ENCODE measurements at places on chromosomes 6 and 20.

DNA sequence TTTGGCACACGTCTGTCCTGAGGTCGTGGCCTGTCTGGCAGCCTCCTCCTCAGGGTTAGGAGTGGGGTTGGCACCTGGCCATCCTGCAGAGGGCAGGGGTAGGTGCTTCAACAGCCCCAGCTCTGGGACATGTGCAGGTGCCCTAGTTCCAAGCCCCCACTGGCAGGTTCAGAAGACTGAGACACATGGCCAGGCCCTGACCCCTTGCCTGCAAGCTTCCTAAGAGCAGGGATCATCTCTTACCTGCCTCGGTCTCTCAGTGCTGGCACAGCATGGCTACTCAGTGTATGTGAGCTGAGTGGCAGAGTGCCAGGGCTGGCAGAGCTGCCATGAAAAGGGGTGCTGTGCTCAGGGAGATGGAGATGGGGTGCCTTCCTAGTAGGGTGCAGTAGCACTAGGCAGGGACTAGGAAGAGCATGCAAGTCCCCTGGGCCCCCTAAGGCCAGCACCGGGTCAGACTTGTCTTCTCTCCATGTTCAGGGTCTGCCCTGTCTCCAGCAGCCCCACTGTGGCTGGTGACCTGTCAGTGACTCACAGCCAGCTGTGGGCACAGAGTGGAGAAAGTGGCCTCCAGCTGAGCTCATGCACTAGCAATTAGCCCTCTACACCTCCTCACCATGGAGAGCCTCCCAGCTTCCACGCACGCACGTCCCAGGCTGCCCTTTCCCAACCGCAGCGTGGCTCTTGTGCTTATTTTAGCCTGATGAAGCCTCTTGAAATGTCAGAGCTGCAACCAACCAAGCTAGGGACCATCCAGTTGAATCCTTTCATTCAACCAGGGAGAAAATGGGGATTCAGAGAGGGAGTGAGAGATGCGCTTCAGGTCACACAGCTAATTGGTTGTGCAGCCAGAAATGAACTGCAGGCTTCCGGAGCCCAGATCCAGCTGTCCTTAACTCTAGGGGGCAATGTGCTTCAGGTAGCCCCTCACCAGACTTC is 116.6 kb downstream of the MRPL14 start:
- no peak for DNase-seq

DNA sequence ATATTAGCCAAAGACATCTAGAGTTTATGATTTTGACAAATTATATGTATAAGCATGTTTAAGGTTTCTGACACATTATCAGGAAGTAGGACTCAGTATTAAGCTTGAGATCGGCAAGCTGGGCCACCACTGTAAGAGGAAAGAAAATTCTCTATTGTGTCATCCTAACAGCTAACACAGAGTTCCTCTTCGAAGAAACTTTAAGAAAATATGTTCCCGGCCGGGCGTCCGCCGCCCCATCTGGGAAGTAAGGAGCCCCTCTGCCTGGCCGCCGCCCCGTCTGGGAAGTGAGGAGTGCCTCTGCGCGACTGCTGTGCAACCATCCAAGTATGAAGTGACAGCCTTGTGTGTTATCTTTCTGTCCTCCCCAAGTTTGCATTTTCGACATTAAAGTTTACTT is 23.0 kb downstream of the USP49 start:
- no peak for DNase-seq

GRCh38 chr6:88548891-88549505 is 382.9 kb upstream of the CNR1 start:
- DNase-seq = no peak

GRCh38 chr20:13355411-13355810 is 134.3 kb downstream of the ISM1 start:
- DNase-seq = no peak

GRCh38 chr6:137678451-137678850 is 184.3 kb upstream of the OLIG3 start:
- DNase-seq = no peak

DNA sequence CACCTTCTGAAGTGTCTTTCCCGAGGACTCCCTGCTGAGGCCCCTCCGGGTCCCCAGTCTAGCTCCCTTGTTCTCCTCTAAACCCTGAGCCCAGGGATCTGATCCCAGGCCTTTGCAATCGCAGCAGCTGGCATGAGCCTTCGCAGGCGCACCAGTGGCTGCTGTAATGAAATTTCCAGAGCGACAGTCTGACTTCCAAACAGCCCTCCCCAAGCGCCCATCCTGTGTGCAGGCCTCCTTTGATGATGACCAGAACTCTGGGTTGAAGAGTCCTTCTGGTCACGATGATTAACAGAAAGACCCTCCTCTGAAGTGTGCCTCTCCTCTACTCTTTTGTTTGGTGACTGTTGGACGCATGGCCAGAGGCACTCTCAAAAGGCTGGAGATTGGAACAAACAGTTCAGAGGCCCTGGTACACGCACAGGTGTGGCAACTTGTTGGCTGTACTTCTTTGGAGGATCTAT is 89.1 kb upstream of the MPC1 start:
- DNase-seq = no peak

- DNase-seq = peak; percentile 24
Observed at GRCh38 chr6:33607784-33608161, 13.3 kb upstream of the ITPR3 start.

- peak; percentile 14 for DNase-seq
Observed at GRCh38 chr6:2196079-2196679, 49.2 kb downstream of the GMDS start.

GRCh38 chr20:38790200-38791053 is 15.1 kb upstream of the PPP1R16B start:
- DNase-seq = no peak

- DNase-seq = no peak
Observed at GRCh38 chr6:156534594-156534993, 242.6 kb upstream of the ARID1B start.

GRCh38 chr20:47167846-47168245 is 188.7 kb downstream of the ZMYND8 start:
- DNase-seq = no peak

GRCh38 chr20:15895560-15896084 is 677.6 kb downstream of the KIF16B start:
- DNase-seq = no peak

GRCh38 chr6:113317891-113318574 is 539.1 kb upstream of the MARCKS start:
- DNase-seq = no peak

- no peak for DNase-seq
Observed at GRCh38 chr6:154458565-154459470, 51.7 kb downstream of the CNKSR3 start.

- no peak for DNase-seq
Observed at GRCh38 chr20:63381781-63382431, 20.8 kb upstream of the CHRNA4 start.

- no peak for DNase-seq
Observed at GRCh38 chr6:113819169-113819830, 37.8 kb upstream of the MARCKS start.

DNA sequence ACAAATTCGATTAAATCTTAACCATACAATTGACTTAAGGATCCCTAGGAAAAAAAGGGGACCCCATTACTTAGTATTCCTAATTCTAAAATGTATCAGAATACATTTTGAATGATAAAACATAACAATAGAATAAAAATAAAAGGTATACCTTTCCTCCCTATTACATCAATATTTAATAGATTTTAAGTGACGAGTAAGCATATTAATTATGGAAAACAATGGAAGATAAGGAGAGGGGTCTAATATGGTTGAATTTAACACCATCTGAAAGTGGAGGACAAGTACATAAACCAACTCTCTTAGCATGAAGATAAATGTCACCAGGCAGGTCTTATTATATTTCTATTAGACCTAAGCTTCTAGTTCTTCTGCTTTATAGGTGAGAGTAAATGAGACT is 232.1 kb downstream of the HAO1 start:
- no peak for DNase-seq

GRCh38 chr20:50710492-50711063 is 19.2 kb upstream of the RIPOR3 start:
- no peak for DNase-seq

- no peak for DNase-seq
Observed at GRCh38 chr20:43916881-43917371, 2.3 kb downstream of the TOX2 start.

GRCh38 chr20:55974491-55975202 is 30.7 kb downstream of the CBLN4 start:
- no peak for DNase-seq

- no peak for DNase-seq
Observed at GRCh38 chr20:43536817-43537440, 21.9 kb upstream of the SGK2 start.

DNA sequence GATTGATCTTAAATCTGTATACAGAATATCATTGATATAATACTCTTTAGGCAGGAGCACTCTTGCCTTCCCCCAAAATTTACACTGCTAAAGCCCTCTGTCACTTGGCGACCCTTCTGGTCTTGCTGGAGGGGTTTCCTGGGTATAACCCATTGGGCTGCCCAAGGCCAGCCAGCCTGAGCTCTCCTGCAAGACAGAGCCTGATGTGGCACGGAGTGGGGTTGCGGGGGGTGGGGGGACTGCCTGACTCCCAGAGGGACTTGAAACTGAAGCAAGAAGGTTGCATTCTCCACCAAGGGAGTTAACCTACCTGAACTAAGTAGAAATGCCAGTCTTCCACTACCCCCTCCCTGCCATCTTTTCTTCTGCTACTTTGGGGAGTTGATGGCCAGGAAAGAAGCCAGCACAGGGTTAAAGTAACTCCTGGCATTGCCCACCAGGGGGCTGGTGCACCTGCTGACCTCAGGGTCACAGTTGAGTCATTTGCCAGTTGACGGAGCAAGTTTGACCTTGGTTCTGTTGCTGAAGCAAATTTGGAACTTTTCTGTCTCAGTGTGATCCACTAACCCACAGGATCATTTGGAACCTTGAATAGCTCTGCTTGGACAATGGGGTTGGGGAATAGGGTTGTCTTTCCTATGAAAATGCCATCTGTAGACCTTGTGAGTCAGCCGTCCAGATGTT is 79.4 kb downstream of the ASXL1 start:
- no peak for DNase-seq

GRCh38 chr6:72712910-72713309 is 91.0 kb downstream of the KCNQ5 start:
- no peak for DNase-seq

DNA sequence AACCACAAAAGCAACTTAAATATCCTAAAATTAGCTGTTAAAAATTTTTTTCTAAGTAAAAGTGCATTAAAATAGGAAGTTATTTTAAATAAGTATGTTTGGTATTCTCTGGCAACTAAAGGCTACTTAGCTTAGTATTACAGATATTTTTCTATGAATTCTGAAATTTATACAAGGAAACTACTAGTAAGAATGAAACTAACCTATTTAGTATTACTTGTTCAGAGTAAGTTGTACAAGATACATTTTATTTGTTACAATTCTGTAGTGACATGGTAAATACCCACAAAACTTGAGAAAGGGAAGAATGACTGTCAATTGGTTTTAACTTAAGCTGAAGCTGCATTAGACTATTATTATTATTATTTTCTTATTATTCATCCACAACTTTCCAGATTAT is 6.5 kb downstream of the PHIP start:
- DNase-seq = no peak

DNA sequence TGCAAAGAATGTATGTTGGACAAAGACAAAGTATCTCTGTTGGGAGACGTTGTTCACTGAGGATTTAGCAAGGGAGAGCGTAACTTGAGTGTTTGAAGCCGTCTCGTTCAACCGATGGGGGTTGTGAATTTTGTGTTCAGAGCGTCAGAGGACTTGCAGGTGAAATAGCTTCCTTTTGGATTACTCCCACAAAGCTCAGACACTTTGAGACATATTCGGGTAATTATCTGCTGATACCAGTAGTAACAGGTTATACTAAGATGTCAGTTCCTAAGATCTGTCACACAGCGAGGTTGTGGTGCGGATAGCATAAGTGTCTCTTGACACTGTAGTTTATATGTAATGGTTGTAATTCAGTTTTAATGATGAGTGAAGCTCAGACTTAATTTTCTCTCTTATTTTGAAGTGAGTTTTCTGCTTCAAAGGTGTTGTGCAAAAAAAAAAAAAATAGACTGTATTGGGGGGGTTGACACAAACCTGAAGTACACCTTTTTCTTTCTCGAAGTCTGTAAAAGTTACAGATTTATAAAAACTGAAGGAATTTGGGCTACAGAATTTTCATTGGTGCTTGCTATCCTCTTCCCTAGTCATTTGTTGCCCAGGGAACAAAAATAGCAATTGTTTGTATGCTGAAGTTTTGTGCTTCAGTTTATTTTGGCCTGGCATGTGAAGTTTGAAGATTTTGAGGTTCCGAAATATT is 1.7 kb downstream of the ASXL1 start:
- no peak for DNase-seq

- DNase-seq = no peak
Observed at GRCh38 chr6:136129365-136129764, 120.7 kb downstream of the MTFR2 start.

DNA sequence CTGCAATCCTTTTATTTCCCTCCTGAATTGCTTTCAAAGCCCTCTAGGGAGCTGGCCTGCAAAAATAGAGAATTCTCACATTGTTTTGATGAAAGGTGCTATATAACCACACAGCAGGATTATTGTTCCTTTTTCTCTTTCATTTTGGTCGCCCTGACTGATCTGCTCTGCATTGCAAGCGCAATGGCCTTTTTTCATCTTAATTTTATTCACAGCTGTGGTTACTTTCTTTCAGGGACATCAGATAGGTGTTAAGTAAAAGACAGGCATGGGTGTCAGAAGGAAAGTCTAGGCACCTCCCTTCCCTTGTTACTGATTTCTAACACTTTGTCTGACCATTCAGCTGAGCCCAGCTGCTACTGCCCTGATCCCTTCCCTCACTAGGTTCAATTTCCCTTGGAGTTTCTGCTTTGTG is 850.5 kb upstream of the MAP3K7 start:
- DNase-seq = no peak

DNA sequence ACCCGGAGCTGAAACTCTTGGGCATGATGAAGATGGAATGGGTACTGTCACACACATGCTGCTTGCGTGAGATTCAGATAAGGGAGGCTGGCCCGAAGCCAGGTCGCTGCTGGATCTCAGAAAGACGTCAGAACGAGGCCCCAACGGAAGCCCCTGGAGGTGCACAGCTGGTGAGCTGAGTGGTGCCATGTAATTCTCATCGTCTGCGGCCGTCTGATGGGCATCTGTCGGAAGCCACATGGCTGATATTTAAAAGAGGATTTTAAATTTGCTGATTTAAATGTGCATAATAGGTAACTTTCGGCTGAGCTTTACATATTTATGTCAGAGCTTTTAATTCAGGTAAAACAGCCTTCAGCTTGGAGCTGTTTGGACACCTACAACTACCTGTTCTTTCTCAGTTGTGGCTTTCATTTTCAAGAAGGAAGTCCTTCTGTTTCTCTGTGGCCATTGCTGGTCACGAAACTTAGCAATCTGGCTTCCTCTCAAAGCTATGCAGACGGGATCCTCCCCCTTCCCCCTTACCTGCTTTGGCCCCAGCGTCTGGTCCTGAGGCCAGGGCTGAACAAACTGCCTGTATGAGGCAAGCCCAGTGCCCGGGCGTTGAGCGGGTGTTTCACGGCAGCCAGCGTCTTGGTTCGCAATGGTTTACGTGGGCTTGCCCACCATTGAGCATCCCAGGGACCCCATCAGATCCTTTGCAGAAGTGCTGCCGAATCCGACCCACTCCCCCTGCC is 9.2 kb downstream of the SLCO4A1 start:
- DNase-seq = peak; percentile 59

DNA sequence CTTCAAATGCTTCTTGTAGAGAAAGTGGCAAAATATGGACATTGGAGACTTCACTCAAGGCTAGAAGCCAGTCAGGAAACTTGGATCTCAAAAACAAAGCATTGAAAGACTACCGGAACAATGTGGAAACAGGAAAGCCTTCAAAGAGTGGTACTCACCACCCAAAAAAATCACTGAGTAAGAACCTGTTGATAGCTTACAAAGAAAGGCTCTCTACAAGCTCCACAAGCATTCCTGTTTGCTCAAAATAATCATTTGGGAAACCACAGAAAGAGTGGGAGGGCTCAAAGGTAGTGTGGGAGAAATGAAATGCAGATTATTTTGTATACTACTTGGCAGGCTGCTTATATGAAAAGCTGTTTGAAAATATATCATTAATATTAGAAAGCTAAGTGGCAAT is 9.5 kb upstream of the DST start:
- DNase-seq = no peak
